ENCODE measurements at places on chromosomes 12 and 14. TPM values are rescaled to one million over a fixed set of nuclear protein-coding genes. Genes with fewer than 3 reads are reported as not detected.

Gene FGF23
- total RNA-seq: not detected

Gene NTF3
- total RNA-seq: not detected

Gene OAS3
- 1.3 TPM for total RNA-seq

Gene NPFF
- total RNA-seq: not detected

Gene NCOR2
- 20.3 TPM for total RNA-seq

Gene SIX4
- total RNA-seq: 5.8 TPM

Gene P2RX7
- total RNA-seq: 0.77 TPM

Gene ALDH1L2
- 34.2 TPM for total RNA-seq

Gene MAP3K9
- 13.8 TPM for total RNA-seq

Gene FCF1
- total RNA-seq: 39.0 TPM

Gene GLS2
- 6.1 TPM for total RNA-seq

Gene PAX9
- total RNA-seq: 9.7 TPM

Gene STXBP6
- not detected for total RNA-seq

Gene CLEC1B
- not detected for total RNA-seq

Gene RHEBL1
- total RNA-seq: 0.26 TPM

Gene TAS2R46
- total RNA-seq: 0.90 TPM

Gene E2F7
- 3.4 TPM for total RNA-seq

Gene RERG
- total RNA-seq: 0.53 TPM

Gene OR6C75
- not detected for total RNA-seq

Gene C12orf50
- not detected for total RNA-seq

Gene PDE6H
- total RNA-seq: not detected

Gene SDSL
- total RNA-seq: 4.7 TPM

Gene SYCP3
- total RNA-seq: under 0.01 TPM

Gene SDR9C7
- total RNA-seq: 4.9 TPM

Gene KRT80
- total RNA-seq: 14.7 TPM

Gene CBLN3
- total RNA-seq: 0.53 TPM

Gene YARS2
- total RNA-seq: 29.2 TPM

Gene CISTR
- total RNA-seq: not detected

Gene LBHD2
- not detected for total RNA-seq

Gene KRT3
- total RNA-seq: 0.13 TPM

Gene TMEM253
- total RNA-seq: 0.51 TPM

Gene LRIG3
- total RNA-seq: 30.6 TPM

Gene P2RX2
- total RNA-seq: not detected

Gene HSPB8
- 2.4 TPM for total RNA-seq

Gene KRT74
- 0.13 TPM for total RNA-seq

Gene PGF
- total RNA-seq: 56.6 TPM
